Activated T-helper 1 cell treated with anti-CD3 and anti-CD28 coated beads, Interleukin-2, amount 50 U/mL, for 16 hours (primary cell): ENCODE measurements at places on chromosomes 5 and 9.

DNA sequence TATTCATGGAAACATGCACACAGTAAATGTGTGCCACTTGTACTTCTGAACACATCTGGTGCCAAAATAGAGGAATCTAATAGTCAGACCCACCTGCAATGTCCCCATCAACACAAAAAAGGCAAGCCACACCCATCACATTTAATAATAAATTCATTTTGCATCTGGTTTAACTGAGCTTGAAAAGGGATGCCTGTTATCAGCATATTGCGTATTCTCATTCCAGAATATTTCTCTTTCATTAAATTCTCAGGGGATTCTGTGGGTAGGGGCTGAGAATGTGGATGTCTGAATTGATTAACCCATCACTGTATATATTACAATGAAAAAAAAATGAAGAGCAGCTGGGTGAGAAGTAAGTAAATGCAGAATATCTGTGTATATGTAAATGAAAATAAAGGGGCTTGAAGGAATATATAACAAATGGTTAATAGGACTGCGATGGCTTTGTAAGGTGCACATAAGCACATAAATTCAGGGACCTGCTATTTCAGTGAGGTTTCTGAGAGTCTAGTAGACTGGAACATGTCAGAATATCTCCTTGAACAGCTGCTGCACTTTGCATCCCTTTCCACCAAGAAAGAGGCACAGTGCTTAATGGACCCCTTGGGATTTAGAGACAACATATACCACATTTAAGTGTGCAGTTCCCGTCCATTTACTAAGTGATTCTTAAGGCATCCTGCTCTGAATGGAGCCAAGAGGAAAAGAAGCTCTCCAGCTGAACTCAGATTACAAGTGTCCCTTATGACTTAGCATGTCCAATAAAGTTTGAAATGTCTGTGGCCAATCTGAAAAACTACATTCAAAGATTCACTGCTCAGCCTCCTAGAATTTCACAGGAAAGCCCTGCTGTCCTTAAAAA, 104.1 kb upstream of the NIPBL start:
- no peak for DNase-seq

DNA sequence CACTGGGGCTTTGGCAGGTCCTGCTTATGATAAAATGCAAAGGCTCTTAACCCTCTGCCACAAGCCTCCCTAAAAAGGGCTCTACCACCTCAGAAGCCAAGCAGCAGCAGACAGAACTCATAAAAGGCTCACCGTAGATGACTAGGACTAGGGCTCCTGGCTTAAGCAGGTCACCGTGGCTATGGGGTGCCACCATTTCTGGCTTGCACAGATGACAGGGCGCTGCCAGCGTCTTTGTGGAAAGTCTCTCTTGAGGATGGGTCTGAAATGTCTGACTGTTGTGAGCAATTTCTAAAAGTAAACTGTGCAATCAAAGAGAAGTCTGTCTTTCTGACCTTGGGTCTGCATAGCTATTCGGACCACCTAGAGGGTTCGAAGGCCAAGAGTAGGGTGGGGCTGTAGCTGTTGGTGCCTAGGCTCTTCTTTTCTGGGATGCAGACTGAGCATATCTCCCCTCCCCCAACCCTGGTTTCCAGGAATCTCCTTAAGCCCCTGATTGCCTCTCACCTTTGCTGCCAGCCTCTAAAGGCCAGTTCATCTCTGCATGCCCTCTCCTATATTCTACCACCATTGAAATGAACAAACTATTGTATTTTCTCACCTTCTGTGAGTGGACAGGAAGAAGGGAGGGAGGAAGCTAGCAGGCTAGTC, 307.4 kb downstream of the ARHGAP26 start:
- no peak for DNase-seq

GRCh38 chr5:75510417-75510835, 1.0 kb downstream of the CERT1 start:
- DNase-seq = no peak

GRCh38 chr5:10853154-10853553, 92.1 kb upstream of the DAP start:
- no peak for DNase-seq

- DNase-seq = no peak
These were observed 55.9 kb upstream of the RNU6ATAC start for GRCh38 chr9:134220311-134220710.

DNA sequence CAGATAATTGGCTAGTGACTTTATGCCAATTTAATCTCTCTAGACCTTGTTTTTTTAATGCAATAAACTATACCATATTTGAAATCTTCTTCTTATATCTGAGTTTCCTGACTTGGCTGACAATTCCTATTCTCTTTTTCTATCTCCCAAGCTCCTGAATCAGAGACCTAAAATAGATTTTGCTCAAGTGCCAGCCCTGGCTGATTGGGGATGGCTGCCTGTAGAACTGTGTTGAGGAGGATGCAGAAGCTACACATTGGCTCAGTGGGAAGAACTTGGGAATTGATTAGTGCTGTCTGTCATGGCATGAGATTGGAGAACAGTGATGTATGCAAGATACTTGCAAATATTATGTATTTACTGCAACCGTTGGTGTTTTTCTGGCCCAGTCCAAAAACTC, 132.8 kb downstream of the INSYN2B start:
- no peak for DNase-seq

DNA sequence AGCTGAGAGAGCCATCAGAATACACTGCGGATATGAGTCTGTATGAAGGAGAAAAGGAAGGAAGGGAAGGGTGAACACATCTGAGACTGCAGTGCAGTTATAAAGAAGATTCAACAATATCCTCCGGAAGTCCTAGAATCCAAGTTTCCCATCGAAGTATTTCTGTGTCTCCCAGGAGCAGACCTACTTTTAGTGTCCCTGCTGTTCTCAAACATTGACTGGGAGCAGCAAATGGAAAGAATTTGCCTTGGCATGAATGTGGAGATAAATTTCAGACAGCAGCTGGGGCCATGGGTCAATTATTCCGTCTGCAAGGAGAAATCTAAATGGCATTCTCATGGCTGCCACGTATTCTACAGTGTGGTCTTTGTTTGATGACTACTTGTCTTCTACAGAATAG, 478.1 kb upstream of the SMC2 start:
- DNase-seq = no peak

DNA sequence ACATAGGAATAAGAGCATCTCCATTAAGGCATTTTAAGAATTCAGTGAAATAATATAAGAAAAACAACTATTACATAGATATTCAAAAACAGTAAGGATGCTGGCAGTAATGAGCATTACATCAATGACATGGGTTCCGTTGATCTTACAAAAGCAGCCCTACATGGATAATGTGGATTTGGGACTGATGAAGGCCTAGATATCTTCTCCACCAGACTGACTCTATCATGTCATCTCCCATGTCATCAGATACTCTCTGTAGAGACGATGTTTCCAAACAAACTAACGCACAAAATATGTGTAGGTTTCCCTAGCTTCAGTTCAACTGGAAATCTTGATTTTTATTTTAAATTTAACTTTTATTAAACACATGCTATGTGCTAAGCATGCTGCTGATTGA, 3.6 kb downstream of the LURAP1L start:
- no peak for DNase-seq

GRCh38 chr9:78542491-78543181, 245.7 kb downstream of the PSAT1 start:
- DNase-seq = no peak

DNA sequence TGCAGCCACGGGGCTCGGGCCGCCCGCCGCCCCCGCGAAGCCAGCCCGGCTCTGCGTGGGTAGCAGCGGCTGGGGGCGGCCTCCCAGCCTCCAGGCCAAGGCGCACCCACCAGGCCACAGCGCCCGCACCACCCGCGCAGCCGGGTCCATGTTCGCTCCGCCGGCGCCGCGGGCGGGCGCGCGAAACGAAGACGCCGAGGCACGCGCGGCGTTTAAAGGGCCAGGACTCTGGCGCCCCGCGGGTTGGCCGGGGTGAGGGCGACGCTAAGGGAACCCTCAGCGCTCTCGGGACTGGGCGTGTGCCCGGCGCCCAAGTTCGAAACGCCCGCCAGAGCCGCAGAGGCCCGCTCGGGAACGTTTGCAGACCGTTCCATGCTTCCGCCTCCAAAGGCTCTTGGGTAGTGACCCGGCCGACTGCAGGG, at the start of gene PTGES2:
Gene PTGES2 (minus strand): TSS at position 162 of the 422 bp plus-strand sequence. CDS start 12 bp downstream, at position 150.
- peak; percentile 74 for DNase-seq

DNA sequence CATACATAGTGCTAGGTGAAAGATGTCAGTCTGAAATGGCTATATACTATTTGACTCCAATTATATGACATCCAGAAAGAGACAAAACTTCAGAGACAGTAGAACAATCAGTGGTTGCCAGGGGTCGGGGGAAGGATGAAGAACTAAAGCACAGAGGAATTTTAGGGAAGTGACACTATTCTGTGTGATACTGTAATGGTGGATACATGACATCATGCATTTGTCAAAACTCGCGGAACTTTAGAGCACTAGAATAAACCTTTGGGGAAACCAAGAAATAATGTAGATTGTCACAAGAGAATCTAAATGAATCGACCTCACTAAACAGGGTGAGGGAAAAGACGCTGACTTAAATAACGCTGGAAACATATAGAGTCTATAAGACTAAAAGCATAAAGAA, 107.0 kb upstream of the RETREG1 start:
- DNase-seq = no peak
